Hepatocyte (in vitro differentiated cells): ENCODE measurements at places on chromosomes 1 and 21.

DNA sequence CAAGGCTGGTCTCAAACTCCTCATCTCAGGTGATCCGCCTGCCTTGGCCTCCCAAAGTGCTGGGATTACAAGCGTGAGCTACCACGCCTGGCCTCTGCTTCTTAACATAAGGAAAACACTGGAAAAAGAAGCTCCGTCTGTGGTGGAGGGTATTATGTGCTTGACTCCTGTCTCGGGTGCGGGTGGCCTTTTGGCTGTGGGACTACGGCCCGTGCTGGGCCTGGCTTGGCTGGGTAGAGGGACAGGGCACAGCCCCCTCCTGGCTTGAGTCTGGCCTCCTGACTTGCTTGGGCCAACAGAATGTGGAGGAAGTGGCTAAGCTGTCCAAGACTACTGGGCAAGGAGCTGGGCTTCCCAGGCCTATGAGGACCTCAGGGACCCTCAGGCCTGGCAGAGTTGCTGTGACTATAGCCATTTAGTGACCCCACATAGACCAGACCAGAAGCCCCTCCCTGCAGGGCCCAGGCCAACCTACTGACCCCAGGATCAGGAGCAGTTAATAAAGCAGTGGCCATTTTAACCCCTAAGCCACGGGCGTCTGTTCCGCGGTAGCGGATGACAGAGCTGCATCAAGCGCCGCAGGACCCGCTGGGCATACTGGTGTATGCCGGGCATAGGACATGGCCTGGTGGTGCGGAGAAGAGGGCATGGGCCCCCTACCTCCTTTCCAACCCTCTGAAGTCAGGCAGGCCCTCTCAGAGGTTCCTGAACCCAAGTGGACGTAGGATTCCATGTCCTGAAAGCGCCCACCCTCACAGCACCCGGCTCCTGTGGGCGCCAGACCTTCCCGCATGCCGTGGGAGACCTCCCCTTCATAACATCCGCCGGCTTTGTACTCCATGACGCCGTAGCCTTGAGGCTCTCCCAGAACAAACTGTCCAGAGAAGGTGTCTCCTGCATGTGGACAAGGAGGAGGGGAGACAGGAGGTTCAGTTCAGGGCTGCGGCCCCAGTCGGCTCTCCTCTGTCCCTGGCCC, 4.4 kb downstream of the MORN1 start:
- no peak for DNase-seq

DNA sequence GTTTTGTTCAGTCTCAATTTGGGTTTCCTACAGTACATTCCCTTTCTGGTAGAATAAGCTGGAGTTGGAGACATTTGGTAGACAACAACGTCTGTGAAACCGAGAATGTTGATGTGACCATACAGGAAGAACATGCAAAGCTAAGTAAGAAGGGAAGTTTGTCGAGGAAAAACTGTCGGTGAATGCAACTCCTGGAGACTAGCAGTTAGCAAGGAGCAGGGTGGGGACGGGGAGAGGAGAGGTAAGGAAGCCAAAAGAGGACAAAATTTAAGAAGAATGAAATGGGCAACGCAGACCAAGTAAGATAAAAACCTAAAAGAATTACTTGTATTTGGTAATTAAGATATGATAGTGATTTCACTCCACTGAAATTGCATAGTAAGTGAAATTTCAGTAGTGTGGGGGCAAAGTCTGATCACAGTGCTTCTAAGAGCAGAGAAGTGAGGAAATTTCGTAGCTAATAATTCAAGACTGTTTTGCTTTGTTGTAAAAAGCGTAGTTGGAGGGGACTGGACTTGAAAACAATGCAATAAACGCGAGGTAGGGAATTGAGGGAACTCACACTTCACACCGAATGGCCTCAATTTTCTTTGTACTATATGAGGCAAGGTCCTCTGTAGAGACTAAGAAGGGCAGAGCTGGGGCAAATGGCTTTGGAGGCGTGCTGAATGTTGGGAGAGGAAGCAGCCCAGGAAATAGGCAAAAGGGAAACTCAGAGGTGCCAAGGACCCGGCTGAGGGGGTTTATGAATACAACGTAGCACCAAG, 787 bp upstream of the GIPC2 start:
- no peak for DNase-seq

GRCh38 chr1:160403244-160403643, 2.9 kb downstream of the VANGL2 start:
- peak; percentile 0 for DNase-seq

DNA sequence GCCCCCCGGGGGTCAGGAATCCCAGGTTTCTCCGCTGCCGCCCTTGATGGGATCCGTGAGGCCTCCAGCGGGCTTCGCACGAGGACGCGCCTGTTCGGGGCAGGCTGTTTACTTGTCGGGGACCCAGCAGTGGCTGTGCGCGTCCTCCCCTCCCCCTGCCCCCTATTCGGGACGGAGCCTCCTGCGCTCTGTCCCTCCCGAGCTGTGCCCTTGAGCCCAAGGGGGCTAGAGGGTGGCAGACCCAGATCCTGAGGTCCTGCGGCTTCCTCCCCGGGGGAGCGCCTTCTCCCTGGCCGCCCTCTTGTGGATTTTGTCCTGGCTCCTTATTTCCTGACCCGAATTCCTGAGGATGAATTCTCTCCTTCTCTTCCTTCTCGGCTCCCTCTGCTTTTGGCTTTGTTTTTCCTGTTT, 38.4 kb downstream of the PIK3CD start:
- peak; percentile 53 for DNase-seq

DNA sequence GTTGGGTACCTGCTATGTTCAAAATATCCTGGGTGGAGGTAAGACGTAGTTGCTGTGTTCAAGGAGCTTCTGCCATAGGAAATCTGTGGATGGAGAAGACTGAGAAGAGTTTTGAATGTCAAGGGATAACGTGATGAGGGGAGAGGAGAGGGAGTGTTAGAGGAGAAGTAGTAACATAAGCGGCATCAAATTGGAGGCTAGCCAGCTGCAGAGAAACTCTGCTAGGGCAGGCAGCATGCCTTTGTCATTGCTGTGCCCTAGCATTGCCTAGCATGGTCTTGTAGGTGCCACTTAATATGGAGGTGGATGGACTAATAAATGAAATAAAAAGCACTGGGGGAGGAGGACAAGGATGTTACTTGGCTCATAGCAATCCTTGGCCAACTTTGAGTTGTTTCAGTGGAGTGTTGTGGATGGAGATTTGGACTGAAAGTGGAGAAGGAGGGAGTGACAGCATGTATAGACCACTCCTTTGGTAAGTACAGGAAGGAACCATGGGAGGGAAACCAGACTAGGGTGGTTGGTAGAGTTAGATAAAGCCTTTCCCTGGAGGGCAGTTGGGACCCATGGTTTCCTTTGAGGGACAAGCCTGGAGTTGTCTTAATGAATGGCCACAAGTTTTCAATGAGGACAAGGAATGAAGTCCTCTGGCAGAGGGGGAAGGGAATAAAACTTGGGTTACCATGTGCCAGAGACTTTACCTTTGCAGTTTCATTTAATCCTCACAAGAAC, 6.3 kb downstream of the VANGL1 start:
- DNase-seq = no peak

- DNase-seq = no peak
These were observed 5.7 kb downstream of the ATP6V1G3 start for GRCh38 chr1:198534548-198535418.

DNA sequence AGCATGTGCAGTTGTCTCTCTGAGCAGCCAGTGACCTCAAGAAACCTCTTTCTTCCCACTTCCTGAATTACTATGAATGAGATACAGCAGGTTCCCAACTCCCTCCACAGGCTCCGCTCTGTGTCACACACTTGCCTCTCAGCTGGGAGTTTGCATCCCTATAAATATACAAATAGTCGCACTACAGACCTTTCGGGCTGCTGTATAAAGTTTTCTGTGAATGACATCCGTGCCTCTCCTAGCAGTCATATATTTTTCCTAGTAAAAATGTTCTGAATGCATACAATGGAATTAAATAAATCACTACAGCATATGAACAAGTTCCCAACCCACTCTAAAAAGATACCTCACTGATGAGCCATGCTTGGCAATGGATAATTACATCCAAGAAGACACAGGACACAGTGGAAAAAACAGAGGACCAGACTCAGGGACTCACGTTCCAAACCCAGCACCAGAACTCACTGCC, 66.8 kb downstream of the CAPZB start:
- no peak for DNase-seq

DNA sequence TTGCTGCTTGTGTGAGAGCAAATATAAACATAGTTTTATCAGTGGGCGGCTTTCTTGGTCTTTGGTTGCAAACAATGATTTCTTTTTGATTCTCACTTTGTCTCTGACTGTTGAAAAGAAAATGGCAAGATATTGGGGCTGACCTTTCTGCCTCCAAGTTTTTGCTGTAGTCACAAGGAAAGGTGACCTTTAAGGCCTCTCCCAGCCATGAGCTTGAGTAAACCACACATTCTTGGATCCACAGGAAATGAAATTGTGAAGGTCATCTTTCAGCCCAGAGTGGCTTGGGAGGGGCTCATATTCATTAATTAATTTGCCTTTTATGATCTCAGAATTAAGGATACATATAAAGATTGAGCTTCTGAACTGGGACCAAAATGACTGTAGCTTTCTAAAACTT, 241.6 kb downstream of the BACH1 start:
- DNase-seq = no peak

- DNase-seq = peak; percentile 85
These were observed 39.5 kb upstream of the CASZ1 start for GRCh38 chr1:10835822-10836421.

GRCh38 chr1:168861421-168862004, 132.5 kb upstream of the DPT start:
- DNase-seq = no peak

DNA sequence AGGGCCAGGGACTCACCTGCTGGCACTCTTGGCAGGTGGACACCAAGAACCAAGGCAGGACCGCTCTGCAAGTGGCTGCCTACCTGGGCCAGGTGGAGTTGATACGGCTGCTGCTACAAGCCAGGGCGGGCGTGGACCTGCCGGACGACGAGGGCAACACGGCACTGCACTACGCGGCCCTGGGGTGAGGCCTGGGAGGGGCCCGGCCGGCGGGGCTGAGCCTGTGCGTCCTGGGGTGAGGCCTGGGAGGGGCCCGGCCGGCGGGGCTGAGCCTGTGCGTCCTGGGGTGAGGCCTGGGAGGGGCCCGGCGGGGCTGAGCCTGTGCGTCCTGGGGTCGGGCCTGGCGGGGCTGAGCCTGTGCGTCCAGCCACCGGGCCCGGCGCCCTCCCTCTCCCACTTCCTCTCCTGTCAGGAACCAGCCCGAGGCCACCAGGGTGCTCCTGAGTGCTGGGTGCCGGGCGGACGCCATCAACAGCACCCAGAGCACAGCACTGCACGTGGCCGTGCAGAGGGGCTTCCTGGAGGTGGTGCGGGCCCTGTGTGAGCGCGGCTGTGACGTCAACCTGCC, 4.6 kb upstream of the MMP23B start:
- no peak for DNase-seq
